ENCODE measurements at places on chromosomes 3 and 15. TPM values are rescaled to one million over a fixed set of nuclear protein-coding genes. Genes with fewer than 3 reads are reported as not detected.

- no peaks in the 10 kb centered on the region for H3K36me3 ChIP-seq
- no peak overlapping the region for H3K4me3 ChIP-seq
- no peak overlapping the region for H3K27ac ChIP-seq
These were observed 1088.7 kb downstream of the NSUN3 start for GRCh38 chr3:95151590-95151989.

ATP10A gene
- 0.97 TPM for total RNA-seq

INAFM2 gene
- total RNA-seq = 32.7 TPM

DNA sequence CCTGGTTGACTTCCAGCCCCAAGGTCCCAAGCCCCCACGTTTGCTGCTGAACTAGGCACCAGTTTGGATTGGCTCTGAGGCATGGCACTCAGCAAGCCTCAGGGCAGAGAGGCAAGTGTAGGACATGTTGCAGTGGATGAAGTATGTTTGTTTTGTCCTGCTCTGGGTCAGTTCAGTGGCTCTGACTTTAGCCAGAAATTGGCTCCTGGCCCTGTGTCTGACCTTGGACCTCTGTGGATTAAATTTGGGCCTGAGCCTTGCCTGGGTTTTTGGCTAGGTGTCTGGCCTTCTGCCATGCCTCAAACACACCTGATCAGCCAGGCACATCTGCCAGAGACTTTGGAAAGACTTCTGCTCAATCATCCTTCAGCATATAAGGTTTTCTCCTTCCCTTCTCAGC, 3.6 kb upstream of the MRAS start:
- H3K4me3 ChIP-seq = no peak overlapping the region
- DNase-seq = no peak
- peaks cover 19% of the 10 kb centered on the region for H3K27me3 ChIP-seq
- no peak overlapping the region for H3K27ac ChIP-seq

DNA sequence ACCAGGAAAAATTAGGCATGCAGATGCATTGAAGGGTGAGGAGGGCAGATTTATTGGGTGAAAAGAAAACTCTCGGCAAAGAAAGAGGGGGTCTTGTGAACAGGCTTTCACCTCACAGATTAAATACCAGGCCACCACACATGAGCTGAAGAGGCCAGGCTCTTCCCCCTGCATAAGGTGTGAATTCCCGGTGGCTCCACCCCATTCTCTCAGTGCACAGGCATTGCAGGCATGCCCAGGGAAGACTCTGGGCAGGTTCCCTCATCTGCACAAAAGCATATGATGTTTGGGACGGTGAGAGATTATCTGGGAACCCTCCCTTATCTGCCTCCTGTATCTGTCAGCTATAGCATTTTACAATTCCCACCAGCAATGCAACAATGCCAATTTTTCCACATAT, 7.2 kb upstream of the SLC35G2 start:
- no peaks in the 10 kb centered on the region for H3K4me1 ChIP-seq
- DNase-seq = no peak
- no peak overlapping the region for H3K4me3 ChIP-seq
- H3K27ac ChIP-seq = no peak overlapping the region

All from GM23338 (cell line).